NCI-H1694 (cell line): ENCODE measurements at places on chromosomes 5 and 9.
A peak's percentile ranks its signal among the peaks of the same experiment; 100 is the strongest.

GRCh38 chr9:107174441-107174840, 108.6 kb upstream of the RAD23B start:
- DNase-seq, result no peak

GRCh38 chr5:127428276-127428675, 89.2 kb upstream of the PRRC1 start:
- DNase-seq, result no peak

DNA sequence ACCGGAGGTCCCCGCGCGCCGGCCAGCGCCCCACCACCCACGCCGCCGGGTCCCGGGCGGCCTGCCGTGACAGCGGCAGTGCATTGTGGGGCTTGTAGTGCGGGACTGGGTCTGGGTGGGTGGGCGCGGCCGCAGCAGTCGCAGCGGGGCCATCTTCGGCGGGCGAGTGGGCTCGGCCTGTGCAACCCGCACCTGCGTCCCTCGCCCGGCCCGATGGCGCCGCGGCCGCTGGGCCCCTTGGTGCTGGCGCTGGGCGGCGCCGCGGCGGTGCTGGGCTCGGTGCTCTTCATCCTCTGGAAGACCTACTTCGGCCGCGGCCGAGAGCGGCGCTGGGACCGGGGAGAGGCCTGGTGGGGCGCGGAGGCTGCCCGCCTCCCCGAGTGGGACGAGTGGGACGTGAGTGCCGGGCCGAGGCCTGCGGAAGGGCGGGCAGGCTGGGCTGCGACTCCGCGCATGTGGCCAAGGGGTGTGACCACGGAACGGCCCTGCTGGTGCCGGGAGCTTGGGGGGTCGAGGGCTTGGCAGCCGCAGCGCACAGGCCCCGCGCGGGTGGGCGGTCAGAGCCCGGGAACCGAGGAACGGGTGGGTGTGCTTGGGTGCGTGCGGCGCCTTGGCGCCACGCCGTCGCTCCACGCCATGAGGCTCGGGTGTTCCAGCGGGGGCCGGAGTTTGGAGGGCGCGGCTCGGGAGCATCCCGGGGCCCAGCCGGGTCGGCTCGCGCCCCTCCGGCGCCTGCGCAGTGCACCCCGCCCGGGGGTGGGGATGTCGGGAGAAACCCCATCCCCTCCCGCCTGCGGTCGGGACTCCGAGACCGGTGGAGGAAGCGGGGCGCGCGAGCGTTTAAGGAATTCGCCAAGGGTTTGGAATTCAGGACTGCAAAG, at the start of gene ARL10:
ARL10 (plus strand) TSS at position 137 of the 881 bp plus-strand sequence; CDS start at position 214, 77 bp downstream.
- DNase-seq, result no peak

DNA sequence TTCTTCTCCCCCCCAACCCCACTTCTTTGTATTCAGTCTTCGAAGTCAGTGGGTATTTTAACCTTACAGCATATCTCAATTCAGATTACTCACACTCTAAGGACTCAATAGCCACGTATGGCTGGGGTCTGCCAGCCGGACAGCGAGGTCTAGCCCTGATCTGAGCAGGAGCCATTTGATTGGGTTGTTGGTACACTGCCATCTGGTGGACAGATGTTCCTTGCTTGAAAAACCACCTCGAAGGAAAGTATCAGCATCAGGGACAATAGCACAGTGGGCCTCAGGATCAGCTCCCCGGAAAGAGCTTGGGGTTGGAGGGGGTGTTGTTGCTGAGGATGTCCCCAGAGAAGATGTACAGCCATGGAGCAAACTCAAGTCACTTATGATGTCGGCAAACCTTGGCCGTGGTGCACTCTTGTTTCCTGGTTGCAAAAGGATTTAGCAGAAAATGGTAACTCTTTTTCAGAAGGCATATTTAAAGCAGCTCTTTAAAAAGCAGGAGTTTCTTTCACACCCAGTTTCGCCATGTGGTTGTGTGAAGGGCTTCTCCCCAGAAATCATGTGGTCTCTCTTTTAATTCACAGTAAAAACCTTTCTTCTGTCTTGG, 31.7 kb upstream of the KCNMB1 start:
- peak; percentile 36 for DNase-seq

DNA sequence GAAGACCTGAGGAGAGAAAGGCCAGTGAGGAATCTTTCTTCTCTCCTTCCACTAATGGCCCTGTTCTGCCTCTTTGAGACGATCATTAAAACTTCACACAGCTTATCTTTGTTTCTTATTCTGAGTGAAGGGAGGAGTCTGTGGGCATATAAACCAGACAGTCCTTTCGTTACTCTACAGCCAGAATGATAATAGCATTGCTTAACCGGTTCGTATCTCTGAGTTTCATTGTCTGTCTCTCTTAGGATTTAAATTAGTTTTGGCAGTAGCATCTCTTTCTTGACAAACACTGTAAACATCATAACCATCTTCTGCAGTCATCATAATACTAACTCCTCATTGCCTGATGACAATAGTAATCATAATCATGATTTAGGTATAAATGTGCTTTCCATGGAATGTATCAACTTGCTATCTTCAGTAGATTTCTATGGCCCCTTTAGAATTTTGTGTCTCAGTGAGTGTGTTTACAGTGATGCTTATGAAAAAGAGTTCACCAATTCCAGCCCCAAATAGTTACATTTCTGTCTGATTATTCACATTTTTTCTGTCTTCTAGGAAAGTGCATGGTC, 618.8 kb upstream of the KLF4 start:
- no peak for DNase-seq

- no peak for DNase-seq
These were observed 3.9 kb upstream of the ISCA1 start for GRCh38 chr9:86286278-86286677.
